ENCODE measurements at places on chromosomes 2 and 18.

- no peak for DNase-seq
Measured at GRCh38 chr18:73893880-73894279, 253.8 kb downstream of the FBXO15 start.

- DNase-seq: no peak
Measured at GRCh38 chr2:195470622-195471021, 186.4 kb upstream of the SLC39A10 start.

DNA sequence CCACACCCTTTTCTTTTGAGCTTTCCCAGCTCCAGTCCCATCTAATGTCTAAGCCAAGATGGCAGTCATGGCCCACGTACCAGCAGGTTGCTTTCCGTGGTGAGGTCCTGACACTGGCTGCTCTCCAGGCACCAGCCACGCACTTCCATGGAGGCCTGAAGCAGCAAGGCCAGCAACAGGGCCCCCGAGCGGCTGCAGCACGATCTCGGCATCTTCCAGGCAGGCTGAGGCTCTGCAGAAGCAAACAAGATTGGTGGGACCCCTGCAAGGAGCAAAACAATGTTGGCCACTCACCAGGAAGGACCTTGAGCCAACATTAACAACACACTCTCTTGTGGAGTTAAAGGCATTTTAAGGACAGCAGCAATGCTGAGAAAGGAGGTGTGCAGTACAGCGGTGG is 3.8 kb downstream of the POMC start:
- no peak for DNase-seq

DNA sequence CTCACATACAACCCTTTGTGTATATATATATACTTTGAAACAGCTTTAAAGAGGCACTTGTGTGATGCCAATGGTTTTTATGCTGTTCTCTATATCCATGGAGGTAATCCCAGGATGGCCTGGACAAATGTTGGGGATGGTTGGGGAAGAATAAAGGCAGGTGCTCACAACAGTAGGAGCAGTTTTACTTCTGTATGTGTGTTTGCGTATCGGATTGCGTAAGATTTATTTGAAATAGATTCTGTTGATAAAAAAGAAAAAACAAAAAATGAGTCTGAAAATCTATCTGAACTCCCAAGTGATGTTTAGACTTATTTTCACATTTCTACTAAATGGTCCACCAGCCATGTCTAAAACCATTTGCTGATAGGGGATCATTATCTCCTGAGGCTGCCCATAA is 29.3 kb downstream of the MRPL19 start:
- DNase-seq: no peak

DNA sequence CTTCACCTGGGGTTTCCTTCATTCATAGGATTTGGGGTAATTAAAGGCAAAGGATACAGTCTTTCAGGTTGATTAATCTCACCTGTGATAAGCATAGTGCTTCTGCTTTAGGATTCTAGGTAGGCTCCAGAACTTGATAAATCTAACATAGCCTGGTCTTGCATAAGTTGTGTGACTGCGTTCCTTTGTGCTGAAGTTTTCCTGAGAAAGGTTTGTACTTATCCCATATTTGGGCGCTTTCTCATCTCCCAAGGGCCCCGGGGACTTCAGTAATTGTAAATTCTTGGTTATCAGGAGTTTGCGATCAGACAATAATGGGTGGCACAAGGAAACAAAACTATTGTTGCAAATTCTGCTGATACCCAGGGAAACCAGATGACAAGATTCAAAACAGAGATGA is 53.1 kb downstream of the MTCL1 start:
- no peak for DNase-seq

GRCh38 chr2:10283106-10284062 is 19.3 kb upstream of the HPCAL1 start:
- DNase-seq: no peak

All from activated T-helper 1 cell treated with Interleukin-2 at 50 U/mL for 16 hours (primary cell).